Spinal cord (tissue), 10 donors: ENCODE measurements at places on chromosomes 6 and 20.
A peak's percentile ranks its signal among the peaks of the same experiment; 100 is the strongest.

GRCh38 chr6:35328108-35328723 lies 14.1 kb upstream of the PPARD start:
- no peak for DNase-seq

DNA sequence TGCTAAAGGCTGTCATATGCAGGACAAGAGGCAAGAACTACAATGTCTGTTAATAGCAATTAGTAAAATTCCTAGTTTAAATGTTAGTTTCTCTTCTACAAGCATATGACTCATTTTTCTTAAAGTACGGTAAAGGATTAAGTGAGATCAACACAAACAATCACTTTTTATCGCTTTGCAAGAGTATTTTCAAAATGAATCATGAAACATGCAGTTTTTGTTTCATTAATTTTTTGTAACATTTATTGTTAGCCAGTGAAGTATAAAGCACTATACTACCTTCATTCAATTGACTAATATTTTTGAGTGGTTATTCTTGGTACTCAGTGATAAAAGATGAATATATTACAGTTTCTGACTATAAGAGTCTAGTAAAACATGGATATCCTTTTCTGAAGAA lies 138.6 kb downstream of the AHI1 start:
- DNase-seq = no peak

DNA sequence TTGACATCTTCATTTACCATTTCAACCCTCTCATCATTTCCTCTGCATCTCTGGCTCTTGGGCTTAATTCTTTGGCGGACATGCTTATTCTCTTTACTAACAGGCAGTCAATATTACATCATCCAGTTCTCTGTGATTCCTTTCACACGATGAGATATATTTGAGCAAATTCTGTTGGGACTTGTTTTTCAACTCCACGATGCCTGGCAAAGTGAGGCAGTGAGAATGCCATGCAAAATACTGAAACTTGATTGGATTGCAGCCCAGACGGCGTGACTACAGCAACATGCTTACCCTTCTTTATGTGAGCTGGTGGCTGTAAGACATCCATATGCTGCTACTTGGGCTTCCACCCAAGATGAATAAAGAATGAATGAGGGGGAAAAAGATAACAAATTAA lies 101.7 kb upstream of the SPACA1 start:
- DNase-seq = no peak

DNA sequence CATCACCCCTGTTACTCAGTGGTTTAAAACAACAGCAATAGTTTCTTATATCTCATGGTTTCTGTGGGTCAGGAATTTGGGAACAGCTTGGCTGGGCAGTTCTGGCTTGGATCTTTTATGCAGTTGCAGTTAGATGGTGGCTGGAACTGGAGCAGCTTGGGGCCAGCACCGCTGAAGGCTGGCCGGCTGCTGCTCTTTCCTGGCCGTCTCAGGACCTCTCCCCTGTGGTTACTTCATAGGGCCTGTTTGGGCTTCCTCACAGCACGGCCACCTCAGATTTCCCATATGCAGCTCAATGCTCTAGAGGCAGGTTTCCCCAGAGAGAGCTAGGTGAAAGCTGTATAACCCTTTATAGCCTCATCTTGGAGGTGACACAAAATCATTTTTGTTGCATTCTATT lies 15.6 kb downstream of the PKIG start:
- DNase-seq = no peak

DNA sequence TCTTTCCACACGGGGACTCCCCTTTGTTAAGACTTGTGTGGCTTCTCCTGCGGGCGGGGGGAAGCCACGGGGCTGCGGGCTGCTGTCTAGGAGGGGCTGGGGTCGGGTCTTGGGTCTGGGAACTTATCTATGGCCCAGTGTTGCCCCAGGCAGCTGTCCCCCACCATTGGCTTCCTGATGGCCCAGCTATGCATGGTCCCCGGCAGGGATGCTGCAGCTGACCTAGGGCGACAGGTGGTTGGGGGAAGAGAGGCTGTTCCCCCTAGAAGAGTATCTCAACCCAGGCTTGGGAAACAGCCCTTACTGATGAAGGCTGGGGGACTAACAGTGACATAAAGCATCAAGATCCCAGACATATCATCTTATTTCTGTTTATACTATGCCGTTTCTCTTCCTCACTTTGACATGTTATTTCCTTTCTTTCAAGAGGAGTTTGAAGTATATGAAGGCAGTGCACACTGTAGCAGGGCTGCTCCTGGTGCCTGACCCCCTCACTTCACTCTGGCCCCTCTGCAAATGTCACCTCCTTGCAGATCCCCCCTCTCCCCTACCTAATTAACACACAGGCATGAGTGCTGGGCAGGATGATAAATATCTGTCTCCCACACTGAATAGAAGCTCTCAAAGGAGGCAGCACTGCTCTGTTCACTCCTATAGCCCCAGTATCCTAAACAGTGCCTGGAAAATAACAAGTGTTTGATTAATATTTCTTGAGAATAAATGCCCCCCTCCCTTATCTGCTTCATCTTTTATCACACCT lies 87.0 kb downstream of the HIVEP2 start:
- DNase-seq = no peak

DNA sequence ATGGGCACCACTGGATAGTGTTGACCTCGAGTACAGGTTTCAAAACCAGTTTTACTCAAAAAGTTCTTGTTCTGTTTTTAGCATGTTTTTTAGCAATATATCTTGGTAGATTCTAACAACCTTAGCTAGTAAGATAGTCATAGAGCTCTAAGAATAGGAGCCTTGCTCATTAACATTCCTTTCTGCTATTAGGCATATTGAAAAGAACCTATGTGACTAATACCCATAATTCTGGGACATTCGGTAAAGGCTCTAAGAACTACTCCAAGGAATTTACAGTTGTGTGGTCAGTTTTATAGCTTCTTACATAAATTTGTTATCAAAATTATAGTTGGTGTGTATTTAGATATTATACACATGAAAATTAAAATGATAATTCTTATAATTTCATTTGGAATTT lies 11.6 kb downstream of the SLC9A8 start:
- DNase-seq = no peak

GRCh38 chr6:15734118-15734897 lies 71.5 kb upstream of the DTNBP1 start:
- DNase-seq = no peak

DNA sequence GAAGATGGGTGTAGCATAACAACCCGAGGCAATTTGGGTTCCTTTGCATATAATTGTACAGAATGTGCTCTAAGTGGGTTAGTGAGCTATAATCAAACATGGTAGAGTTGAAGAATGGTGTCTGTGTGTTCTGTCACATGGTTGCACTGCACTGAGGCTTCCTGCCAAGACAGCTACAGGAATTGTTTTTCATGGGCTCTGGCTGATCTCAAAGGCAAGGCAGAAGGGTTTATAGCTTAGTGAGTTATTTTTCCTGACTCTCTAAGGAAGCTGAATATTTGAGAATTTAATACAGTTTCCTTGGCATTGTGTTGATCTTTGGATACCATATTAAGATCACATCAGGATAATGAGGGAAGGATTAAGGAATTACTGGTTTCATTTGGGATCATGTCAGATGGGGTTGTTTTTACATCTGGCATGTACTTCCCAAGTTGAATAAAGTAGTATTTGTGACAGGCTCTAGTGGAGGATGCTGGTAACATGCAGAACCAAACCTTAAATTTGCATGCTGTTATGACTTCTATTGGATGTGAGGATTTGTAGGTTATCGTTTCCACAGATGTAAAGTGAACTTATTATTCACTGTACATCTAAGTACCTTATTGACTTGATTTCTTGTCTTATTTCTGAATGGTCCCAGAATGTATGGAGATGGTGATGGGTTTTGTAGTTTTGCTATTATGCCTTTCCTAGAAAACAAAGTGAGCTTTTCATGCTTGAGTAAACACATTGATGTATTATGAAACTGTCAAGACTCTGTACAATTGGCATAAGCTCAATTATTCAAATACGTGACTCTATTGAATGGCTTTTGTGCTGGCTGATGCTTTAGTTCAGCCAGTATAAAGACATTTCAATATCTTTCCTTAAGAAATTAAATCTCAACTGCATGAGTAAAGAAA lies 43.3 kb downstream of the LRRC1 start:
- peak; percentile 48 for DNase-seq

DNA sequence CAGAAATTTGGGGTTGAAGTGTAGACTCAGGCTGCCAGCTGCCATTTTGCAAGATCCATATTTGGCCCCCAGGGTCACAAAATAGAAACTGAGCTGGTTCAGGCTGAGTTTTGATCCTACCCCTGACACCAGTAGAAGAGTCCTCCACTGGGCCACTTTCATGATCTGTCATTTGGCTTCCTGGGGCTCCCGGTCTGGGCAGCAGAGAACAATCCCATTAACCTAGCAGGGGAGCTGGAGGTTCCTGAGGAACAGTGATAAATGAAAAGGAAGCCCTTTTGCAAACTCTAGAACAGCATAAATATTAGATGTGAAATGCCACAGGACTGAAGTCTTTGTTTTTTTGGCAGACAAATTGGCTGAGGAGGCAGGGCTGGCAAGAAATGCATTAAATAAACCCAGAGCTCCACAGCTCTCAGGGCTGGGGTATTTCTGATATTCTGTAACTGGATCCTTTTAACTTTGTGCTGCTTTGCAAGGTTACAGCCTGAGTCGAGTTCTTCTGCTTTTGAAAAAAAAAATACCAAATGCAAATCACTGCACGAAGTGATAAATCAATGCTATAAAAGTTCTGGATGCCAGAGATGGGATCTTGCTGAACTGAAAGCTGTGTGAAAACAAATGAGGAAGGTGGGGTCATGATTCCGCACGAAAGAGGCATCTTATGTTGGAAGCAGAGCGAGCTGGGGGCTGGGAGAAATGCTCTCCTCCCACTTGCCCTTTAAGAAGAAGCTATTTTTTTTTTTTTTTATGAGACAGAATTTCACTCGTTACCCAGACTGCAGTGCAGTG lies 64.4 kb downstream of the SULF2 start:
- peak; percentile 62 for DNase-seq
